ENCODE measurements at places on chromosomes 7 and 10.

- DNase-seq = no peak
Observed at GRCh38 chr7:40700653-40701421, 566.0 kb downstream of the SUGCT start.

DNA sequence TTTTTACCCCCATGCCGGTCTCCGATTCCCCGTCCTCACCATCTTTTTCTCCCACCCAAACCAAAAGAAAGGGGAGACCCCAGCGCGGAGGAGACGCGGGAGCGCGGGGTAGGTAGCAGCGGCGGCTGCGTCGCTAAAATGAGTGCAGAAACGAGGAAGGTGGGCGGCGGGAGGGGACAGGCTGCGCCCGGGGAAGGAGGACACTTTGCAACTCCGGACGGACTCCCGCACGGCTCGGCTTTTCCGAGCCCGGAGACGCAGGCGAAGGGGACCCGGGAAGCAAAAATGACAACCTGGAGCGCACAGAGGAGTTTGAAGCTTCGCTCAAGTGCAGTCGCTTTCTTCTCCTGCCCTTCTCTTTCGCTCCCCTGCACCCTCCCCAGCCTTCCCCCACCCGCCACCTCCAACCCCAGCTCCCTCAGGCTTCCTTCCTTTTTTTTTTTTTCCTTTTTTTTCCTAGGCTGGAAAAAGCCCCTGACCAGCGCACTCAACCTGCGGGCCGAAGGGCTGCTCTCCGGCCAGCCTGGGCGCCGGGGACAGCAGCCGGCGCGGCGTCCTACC, 453 bp downstream of the SFMBT2 start:
- DNase-seq = no peak

DNA sequence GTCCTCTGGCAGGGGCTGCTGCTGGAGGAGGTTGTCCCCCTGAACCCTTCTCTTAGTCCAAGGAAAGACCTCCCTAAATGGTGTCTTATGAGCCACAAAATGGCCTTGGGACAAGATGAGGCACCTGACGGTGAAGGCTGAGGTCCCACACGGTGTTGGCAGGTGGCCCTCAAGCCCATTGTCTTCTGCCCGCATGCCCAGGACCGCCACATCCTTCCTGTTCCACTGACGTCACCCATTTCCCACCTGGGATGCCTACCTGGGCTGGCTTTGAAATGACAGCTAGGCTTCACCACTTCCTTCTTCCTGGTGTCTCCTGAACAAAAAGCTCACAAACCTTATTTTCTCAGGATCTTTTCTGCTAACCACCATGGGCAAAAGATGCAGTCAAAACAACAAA, 2.1 kb upstream of the DMBT1 start:
- no peak for DNase-seq

- no peak for DNase-seq
Observed at GRCh38 chr7:92643821-92644220, 53.6 kb upstream of the FAM133B start.

DNA sequence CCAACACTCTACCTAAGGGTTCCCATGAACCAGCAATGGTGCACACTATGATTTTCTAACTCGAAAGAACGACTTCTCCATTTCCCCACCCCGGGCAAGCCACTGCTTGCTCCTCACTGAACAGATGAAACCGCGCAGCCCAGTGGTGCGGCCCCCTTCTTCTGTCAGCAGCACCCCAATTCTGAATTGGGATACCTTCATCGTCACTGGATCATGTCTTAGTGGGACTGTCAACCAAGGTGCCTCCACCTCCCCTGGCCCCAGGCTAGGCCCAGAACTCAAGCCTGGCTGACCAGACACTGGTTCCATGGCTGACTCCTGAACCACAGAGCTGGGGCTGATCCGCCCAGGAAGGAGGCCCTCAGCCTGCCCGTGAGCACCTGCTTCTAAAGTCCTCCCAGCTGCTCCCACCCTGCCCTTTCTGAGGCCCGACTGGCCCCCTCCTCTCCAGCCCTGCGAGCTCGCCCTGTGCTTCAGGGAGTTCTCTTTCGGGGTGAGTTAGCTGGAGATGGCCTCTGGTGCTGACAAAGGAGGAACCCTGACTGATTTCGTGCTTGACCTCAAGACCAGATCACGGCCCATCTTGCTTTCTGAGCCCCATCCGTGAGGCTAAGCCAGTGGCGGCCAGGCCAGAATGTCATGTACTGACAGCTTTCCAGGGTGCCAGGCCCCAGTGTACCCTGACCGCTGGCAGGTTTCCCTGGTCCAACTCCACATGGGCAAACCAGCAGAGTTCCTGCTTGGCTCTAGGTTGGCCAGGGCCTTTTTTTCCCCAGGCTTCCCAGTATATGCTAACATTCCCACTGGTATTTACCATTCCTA, 44.5 kb downstream of the FAM53B start:
- no peak for DNase-seq

DNA sequence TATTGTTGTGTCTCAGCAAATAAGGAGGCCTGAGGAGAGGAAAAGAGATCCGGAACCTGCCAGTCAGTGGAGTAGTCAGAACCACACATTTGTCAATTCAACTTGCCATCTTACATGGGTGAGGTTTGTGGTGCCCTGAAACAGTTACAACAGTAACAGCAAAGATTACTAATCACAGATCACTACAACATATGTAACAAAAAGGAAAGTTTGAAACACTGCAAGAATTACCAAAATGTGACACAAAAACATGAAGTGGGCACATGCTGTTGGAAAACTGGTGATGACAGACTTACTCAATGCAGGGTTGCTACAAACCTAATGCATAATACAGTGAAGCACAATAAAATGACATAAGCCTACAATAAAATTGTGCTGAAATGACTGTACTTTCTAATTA, 89.4 kb downstream of the LRRN3 start:
- DNase-seq = no peak

DNA sequence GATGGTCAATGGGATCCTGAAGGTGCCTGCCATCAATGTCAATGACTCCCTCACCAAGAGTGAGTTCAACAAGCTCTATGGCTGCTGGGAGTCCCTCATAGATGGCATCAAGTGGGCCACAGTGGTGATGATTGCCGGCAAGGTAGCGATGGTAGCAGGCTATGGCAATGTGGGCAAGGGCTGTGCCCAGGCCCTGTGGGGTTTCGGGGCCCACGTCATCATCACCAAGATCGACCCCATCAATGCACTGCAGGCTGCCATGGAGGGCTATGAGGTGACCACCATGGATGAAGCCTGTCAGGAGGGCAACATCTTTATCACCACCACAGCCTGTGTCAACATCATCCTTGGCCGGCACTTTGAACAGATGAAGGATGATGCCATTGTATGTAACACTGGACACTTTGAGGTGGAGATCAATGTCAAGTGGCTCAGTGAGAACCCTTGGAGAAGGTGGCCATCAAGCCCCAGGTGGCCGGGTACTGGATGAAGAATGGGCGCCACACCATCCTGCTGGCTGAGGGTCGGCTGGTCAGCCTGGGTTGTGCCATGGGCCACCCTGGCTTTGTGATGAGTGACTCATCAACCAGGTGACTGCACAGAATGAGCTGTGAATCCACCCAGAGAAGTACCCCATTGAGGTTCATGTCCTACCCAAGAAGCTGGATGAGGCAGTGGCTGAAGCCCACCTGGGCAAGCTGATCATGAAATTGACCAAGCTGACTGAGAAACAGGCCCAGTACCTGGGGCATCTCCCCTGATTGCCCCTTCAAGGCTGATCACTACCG, 63.0 kb upstream of the ANTXRL start:
- DNase-seq = no peak

DNA sequence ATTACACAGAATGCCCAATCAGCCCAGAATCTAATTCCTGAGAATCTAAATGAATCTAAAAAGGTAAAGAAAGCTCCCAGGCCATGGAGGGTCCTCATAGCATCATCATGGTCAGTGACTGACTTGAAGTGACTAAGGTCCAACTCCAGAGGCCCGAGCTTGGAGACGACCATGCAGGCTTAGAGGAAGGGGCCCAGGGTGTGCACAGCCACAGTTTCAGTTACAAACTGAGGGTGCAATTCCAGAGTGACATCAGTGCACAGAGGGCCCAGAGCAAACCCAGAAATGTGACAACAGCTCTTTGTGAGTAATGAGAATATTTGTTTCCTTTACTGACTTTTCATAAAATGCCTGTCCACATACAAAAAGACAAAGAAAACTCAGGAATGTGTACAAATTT, 170.0 kb downstream of the TNS3 start:
- DNase-seq = no peak

DNA sequence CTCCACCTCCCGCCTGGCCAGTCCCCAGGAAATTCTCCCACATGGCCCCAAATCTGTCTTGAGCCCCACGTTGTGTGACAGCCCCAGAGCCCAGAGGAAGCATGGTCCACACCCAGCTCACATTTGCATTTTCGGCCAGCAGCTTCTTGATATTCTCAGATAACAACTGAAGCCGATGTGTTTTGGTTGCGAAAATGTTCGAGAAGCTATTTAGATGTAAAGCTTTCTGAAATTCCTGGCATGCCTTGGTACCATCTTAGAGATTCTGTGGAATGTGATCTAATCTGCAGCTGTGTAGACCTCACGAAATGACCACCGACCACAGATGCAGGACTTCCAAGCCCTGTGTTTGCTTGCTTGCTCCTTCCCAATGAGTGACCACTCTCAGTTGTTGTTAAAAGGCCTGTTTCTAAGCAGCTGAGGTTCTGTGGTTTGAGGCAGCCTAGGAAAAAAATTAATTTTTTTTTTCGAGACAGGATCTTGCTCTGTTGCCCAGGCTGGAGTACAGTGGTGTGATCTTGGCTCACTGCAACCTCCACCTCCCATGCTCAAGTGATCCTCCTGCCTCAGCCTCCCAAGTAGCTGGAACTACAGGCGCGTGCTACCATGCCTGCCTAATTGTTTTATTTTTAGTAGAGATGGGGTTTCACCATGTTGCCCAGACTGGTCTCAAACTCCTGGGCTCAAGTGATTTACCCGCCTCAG, 8.8 kb downstream of the SLC4A2 start:
- DNase-seq = no peak
